Mesothelial cell of epicardium (in vitro differentiated cells): ENCODE measurements at places on chromosomes 5 and 9. TPM values are rescaled to one million over a fixed set of nuclear protein-coding genes. Genes with fewer than 3 reads are reported as not detected.

DNA sequence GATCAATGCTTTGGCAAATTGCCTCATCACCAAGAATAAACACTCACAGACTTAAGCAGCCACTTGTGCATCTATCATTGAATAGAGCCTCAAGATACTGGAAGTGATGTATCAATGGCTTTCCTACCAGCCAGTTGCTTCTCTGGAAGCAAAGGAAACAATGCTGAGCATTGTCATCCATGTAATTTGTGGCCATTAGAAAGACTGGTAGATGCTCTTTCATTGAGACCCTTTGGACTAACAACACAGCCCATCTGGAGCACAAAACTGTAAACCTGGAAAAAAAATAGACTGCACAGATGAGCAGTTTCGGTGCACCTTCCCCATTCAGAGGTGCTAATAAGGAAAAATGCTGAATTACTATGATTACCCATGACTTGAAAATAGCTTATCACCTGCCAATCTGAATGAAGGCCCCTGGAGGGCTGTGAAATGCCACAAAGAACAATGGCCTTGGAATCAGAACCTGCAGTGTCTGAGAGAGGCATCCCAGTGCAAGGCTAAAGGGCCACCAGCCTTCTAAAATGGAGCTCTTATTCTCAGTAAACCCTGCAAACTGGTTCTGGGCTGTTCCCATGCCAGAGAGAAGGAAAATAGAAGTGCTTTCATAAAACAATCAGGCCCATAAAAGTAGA is 127.5 kb downstream of the RFK start:
- no peak for DNase-seq

DNA sequence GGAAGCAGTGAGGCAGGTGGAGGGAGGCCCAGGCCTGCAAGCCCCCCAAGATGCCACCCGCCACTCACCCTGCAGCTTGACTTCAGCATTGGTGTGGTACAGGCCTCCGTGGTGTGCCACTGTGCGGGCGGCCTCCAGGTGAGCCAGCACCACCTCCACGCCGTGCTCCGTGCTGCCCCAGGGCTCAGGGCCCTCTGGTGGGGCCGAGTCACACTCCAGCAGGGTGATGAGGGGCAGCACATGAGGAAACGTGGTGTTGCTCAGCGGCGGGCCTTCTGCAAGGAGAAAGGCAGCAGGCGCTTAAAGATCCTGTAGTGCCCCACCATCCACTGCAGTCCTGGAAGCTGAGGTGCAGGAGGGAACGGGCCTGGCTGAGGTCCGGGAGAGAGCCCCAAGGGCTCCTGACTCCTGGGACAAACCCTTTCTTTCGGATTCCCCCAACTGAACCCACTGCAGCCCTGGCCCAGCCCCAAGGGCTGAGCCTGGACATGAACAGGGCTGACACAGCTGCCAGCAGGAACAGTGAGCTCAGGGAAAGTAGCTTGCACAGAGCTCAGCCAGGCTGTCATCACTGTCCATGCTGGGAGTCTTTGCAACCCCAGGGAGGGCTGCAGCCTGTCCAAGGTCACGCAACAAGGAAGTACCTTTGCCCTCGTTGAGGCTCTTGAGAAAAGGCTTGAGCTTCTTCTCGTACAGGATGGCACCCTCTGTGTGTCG is 4.7 kb upstream of the TOR2A start:
- DNase-seq = no peak

DNA sequence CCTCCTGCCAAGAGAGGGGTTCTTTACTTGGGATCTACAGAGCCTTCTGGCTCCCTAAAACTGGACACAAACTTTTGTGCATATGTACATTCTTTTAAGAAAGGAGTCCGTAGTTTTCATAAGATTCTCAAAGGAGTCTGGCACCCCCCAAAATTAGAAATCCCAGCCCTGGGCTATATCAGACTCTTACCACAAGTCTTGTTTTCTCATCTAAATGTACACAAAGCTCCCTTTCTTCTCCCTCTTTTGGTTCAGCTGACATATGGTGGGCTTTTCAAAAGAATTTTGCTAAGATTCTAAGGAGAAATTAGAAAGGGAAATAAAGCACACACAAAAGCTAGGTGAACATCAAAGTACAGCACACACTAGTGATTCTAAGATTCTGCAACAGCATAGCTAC is 114.4 kb downstream of the ENC1 start:
- no peak for DNase-seq

- no peak for DNase-seq
Measured at GRCh38 chr9:35771534-35771933, 17.5 kb upstream of the MSMP start.

DNA sequence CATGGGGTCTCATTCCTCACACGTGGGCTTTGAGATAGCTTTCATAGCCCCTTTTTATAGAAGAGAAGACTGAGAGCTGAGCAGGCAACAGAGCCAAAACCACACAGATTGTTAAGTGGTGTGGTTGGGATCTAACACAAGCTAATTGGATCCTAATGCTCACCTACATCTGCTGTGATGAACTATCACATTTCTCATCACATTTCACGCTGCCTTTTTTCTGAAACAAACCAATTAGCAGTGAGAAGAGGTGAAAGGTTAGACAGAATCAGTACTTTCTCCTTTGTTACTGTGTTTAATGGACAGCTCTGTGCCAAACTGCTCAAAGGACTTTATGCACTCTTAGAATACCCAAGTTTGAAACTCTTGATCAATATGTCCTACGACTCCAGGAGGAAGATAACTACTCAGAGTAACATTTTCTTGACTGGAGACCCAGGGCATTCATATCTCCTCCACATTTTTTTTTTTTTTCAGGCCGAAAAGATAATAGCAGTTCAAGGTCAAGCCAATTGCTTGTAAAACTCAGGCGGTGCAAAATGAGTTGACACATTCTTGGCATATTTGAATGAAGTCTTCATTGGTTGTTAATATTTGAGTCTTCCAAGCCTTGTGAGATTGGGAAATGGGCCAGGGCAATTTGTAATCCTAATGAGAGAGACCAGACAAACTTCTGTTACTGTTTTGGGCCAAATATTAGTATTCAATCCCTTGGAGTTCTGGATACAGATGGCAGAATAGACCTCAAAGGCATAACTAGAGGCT is 138.4 kb downstream of the KCTD16 start:
- DNase-seq = no peak

- DNase-seq = no peak
Measured at GRCh38 chr5:68749631-68750030, 344.2 kb upstream of the SLC30A5 start.

DNA sequence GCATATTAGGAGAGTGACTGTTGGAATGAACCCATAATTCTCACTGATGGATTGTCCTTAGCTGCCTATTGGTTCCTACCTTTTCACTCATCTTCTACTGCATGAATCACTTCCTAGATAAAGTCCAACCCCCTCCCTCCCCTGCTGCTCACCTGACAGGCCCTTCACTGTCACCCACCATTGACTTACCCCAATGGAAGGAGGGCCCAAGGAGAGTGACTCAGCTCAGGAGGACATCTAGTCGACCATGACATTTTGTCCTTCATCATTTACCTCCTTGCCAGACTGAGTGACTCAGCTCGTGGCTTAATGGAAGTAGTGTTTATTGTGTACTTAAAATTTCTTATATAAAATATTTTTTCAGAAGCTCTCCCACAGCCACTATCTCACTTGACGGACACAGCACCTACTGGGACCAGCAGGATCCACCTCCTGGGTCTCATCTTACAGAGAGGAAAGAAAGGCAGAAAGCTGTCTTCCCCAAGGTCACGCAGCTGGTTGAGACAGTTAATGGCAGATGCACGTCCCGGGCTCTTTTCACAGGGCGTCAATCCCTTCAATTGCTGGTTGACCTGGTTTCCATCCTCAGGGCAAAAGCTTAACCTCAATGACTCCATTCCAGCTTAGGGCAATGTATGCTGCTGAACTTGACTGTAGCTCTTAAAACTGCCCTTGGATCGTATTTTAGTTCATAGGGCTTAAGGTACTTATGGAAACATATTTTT is 142.3 kb downstream of the MARCHF11 start:
- DNase-seq = no peak

The TOR4A gene
- total RNA-seq = 5.7 to 6.5 TPM (median 6.5 TPM) in 3 replicates

DNA sequence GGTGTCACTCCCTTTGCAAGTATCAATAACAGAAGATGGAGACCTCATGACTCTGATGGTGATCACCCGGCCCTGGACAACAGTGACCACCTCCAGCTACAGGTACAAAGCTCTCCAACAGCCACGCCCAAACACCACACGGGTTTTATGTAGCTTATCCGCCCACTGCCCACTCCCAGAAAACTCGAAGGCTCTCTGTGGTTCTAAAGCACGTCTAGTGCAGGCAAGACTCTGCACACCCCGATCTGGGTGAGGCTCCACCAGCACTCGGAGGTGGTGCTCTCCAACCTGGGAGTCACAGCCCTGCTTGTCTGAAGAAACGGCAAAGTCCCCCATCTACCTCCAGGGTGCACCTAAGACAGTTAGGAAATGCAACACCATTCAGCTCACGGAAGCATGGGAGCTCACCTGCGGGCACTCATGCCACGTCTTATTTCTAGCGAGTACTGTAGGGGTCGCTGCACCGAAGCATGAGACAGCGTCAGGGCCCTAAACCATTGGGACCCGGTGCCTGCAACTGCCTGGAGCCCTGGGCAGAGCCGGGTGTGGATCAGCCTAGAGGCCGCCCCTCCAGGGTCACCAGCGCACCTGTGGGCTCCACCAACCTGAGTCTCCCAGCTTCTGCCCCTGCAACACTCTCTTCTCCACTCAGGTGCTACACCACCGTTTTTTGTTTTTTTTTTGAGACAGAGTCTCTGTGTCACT is 58.1 kb upstream of the ZNF354A start:
- no peak for DNase-seq

The HSD17B3 gene
- total RNA-seq = 0.75 TPM in 1 of 3 replicates, not detected in the others

DNA sequence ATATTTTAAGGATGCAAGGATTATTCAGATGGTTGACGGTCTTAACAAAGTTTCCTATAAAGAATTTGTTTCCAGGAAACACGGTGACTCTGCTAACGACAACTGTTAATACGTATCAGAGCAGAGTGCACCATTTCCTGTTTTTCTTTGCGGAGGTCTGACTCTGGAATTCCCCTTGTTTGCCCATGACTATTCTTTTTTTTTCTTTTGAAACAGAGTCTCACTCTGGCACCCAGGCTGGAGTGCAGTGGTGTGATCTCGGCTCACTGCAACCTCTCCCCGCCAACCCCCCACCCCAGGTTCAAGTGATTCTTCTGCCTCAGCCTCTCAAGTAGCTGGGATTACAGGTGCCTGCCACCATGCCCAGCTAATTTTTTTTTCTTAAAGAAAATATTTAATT is 115.9 kb downstream of the CDC42SE2 start:
- DNase-seq = no peak

DNA sequence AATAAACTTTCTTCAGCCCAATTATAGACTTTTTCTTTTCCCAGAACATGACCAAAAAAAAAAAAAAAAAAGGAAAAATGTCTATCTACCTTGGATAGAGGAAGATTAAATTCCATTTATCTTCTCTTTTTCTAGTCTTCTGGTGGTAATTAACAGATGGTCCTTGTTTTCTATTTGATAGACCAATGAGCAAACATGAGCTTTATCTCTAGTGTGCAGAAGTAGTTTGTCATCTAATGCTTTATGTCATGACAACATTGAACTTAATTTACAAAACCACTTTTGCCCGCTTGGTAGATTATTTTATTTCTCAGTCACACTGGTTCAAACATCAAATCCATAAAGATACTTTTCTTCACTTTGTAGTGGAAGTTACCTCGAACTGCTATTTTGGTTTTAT is 69.5 kb upstream of the ELL2 start:
- no peak for DNase-seq

DNA sequence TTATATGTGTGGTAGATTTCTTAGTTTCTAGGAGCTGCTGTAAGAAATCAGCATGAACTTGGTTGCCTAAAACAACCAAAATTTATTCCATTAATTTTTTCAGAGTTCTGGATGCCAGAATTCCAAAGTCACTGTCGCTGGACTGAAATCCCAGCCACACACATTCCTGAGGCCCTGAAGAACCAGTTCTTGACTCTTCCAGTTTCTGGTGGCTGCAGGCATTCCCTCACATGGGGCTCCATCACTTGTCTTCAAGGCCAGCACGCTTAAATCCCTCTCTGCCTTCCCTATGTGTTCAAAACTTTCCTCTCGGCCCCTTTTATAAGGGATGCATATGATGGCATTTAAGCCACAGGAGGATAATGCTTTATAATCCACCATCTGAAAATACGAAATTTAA is 1237.5 kb upstream of the CDH9 start:
- no peak for DNase-seq
